ENCODE measurements at places on chromosomes 3 and 15. TPM values are rescaled to one million over a fixed set of nuclear protein-coding genes. Genes with fewer than 3 reads are reported as not detected.

DNA sequence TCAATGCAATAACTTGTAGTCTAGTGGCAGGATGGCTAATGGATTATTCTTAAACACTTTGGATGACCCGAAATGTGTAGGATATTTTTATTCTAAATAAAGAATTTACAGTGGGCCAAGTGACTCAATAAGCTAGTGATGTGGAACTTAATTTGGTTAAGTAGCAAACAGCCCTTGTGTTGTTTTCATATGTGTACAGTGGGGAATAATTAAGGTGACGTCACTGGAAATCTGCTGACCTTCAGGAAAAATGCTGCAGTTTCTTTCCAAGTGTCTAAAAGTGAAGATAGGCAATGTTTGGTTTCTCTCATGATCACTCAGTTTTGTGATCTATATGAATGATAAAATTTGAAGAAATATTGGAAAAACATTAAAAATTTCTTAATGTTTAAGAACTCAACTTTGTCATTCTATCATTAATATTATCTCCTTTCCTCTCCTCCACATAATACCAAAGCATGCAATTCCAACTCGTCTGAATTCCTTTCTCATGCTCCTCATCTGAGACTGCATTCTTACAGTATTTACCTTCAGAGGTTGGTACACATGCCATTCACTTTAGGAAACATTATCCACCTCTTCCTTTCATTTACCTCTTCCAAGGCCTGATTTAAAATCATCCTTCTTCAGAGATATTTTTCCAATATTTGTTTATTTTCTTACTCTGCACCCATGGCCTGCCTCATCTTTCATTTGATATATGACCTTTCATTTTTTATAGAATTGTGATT, 414.6 kb upstream of the ARPP21 start:
- ATAC-seq = no peak

DNA sequence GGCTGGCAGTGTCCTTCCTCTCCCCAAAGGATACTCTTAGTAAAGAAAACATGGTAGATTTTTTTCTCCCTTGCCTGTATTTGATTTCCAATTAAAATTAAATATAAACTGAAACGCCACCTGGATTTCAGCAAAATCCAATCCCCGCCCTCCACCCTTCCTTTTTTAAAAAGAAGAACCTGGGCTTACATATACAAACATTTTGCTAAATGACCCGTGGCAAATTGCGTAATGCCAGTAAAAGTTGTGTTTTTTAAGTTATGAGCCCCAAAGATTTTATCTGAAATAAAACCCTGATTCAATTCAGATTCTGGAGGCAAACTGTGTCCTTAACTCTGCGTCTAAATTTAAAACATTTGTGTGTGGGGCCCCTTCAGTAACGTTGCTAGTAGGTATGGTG, 403.0 kb downstream of the FOXP1 start:
- no peak for ATAC-seq

GRCh38 chr3:119206611-119207511, 33.5 kb downstream of the UPK1B start:
- peak; percentile 16 for ATAC-seq

Gene CISH
- total RNA-seq = 3.5 TPM

Gene SIDT1
- total RNA-seq = 0.94 TPM

GRCh38 chr3:5160940-5161858, 26.3 kb upstream of the EDEM1 start:
- ATAC-seq = no peak

Gene ECE2
- 0.42 TPM for total RNA-seq

- ATAC-seq = no peak
These were observed 471.6 kb downstream of the FOXP1 start for GRCh38 chr3:71111784-71112440.

DNA sequence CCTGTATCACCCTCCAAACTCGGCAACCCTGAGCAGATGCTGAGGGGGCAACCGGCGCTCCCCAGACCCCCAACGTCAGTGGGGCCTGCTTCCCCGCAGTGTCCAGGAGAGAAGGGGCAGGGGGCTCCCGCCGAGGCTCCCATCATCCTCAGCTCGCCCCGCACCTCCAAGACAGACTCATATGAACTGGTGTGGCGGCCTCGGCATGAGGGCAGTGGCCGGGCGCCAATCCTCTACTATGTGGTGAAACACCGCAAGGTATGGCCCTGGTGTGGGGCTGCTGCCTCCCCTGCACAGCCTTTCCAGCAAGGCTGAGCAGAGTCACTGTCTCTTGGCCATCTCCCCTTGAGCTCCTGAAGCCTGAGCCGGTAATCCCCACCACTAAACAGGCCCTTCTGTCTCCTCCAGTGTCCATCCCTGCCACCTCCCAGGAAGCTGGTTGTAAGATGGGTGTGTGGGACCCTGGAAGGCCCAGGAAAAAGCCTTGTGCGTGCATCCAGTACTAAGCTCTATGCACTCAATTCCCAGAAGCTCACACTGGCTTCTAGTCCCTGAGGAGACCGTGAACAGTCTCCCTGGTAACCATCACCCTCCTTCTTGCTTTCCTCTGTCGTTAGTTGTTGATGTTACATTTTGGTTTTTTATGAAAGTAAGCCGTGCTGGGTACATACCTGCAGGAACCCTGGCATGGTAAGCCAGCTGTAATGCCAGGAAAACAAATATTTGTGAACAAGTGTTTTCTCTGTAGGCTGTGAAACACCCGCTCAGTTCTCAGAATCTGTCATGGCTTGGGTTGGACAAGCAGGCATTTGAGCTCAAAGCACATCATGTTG, 63.3 kb downstream of the BOC start:
- no peak for ATAC-seq
